NCI-H187 treated with DMSO at 0.1 percent for 48 hours (cell line): ENCODE measurements at places on chromosomes 5 and 9.

DNA sequence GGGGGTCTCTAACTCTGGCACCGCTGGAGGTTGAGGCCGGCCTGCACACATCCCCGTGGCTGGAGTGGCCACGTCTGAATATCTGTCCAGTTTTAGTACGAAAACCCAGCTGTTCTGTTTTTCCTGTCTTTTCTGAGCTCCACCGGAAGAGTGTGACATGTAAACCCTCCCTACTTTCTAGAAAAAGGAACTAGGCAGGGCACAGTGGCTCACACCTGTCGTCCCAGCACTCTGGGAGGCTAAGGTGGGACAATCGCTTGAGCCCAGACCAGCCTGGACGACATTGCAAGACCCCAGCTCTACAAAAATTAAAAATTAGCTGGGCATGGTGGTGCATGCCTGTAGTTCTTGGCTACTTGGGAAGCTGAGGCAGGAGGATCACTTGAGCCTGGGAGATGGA is 8.2 kb upstream of the PHYKPL start:
- DNase-seq, result no peak

DNA sequence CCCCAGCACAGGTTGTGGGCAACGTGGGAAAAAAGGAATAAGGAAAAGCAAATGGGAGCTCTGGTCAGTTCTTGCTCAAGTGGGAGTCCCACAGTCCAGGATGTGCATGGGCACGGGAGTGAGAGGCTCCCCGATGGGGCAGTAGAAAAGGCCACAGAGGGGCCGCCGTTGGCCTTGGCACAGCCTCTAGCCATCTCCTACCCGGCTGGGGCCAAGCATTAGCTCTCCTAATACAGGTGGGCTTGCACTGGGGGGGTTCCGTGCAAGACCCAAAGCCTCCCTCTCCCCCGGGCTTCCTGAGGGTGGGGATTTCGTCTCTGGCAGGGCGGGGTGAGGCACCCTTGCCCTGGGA is 212.2 kb upstream of the MVB12B start:
- DNase-seq, result no peak

- DNase-seq, result no peak
Measured at GRCh38 chr5:59038798-59039295, 456.0 kb downstream of the RAB3C start.

DNA sequence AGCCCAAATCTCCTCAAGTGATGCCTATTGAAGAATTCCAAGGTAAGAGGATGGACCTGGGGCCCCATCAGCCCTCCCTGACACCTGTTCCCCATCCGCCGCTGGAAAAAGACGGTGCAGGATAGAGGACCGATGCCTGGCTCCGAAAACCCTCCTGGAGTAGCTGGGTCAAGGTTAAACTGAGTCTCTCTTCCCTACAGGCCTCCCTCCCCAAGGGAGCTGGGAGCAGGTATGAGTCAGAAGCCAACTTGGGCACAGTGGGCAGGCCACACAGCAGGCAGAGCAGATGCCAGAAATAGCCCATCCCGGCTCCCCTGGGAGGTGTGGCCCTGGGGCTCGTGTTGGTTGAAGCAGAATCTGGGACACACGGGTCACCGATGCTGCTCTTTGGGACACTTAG is 75.6 kb downstream of the NTNG2 start:
- DNase-seq, result no peak

GRCh38 chr5:137278476-137278875 is 220.7 kb downstream of the SPOCK1 start:
- DNase-seq, result no peak

DNA sequence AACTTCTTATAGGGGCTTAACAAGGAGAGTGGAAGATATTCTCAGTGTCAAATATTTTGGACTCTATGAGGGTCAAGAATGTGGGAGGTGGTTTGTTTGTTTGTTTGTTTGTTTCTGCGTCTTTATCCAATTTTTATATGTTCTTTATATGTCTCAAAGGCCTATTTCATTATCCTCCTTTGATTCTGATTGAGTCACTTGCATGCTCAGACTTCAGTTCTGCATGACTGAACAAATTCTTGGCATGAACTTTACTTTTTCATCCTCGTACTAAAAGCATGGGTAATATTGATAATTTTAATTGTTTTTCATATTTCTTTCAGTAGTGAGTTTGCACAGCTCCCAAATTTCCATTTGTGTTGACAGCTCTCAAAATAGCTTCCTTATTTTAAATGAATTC is 19.2 kb upstream of the ERBIN start:
- DNase-seq, result no peak

DNA sequence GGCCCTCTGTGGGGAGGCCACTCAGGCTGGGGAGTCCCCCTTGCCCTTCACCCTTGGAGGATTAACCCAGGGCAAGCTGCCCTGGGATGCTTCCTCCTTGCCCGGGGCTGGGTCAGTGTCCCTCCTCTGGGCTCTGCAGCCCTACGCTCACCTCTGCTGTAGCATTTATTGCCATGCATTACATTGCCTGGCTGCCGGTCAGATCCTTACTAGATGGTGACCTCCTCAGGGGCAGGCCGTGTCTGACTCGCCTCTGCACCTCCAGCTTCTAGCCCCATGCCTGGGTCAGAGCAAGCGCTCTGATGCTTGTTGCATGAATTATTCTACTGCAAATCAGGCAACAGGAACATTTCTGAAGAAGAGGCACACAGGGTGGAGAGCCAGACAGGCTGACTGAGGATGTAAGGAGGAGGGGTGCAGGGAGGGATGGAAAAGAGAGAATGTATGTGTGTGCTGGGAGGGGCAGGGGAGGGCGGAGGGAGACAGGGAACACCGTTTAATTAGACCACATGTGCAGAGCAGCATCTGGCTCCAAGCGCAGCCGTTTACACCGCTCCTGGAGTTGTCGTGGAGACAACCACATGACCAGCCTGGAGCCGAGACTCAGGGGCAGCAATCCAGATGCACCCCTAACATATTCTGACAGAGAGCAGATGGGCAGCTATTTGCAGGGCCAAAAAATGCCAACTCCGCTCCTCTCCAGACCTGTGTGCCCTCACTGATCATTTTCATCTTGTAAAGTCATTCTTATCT is 117.0 kb downstream of the CRB2 start:
- no peak for DNase-seq

DNA sequence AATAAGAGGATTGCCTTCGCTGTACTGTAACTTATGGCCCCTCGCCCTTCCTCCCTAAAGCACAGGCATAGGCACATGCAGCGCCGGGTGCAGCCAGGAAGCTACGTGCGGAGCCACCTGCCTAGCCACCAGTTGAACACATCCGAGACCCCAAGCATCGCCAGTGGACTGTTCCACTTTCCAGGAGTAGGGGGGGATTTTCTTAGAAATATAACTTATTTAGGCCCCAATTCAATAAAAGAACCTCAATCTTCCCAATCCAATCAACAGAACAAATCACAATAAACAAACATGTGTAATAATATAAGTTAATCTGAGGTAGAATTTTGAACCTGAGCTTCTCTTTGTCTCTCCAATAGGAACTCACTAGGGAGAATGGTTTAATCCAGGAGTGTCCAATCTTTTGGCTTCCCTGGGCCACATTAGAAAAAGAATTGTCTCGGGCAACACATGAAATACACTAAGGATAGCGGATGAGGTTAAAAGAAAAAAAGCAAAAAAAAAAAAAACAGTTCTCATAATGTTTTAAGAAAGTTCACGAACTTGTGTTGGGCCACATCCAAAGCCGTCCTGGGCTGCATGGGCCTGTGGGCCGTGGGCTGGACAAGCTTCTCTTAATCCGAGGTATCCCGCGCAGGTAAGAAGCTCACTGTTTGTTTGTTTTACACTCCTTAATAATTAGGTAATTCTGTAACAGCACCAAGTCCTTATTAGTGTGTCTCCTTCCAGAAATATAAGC is 22.0 kb upstream of the NIPBL start:
- no peak for DNase-seq

GRCh38 chr9:104868687-104869404 is 59.1 kb downstream of the ABCA1 start:
- peak; percentile 15 for DNase-seq

GRCh38 chr9:75909776-75910175 is 19.3 kb downstream of the PCSK5 start:
- no peak for DNase-seq

GRCh38 chr9:8206720-8207119 is 407.1 kb upstream of the DMAC1 start:
- no peak for DNase-seq

GRCh38 chr5:73796164-73797131 is 170.5 kb downstream of the ARHGEF28 start:
- DNase-seq, result no peak

DNA sequence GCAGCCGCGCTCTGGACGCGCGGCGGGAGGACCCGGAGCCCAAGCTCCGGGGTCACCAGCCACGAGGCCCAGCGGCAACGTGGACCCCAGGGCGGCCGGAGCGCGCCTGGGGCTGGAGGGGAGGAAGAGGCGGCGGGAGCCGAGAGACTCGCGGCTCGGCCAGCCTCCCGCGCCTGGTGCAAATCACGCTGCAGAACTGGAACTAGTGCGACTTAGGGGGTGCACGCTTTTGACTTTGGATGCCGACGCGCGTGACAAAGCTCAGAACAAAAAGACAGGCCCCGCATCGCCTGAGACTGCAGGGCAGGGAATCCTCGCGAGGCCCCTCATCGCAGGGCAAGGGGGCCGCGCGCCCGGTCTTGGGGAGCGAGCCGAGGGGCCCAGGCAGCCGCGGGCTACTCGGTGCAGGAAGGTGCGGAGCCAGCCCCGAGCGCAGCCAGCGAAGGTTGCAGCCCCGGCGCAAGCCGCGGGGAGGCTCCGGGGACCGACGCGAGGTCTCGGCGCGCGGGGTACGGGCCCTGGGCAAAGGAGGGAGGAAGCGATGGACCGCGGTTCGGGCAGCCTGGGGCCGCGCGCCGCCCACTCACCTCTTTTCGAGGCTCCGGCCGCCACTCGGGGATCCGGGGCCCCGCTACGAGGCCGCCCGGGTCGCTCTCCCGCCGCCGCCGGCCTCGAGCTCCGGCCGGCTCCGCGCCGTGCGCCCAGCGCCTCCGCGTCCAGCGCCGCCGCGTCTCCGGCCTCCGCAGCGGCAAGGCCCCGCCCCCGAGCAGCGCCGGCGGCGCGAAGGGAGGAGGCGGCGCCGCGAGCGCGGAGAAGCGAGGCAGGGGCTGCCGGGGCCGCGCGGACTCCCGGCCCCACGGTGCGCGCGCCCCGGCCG is at the start of gene GOLM1:
Gene GOLM1, minus strand, starts transcription at position 735 of the 877 bp plus-strand sequence. CDS start 20,238 bp downstream, outside the sequence.
- DNase-seq, result no peak

DNA sequence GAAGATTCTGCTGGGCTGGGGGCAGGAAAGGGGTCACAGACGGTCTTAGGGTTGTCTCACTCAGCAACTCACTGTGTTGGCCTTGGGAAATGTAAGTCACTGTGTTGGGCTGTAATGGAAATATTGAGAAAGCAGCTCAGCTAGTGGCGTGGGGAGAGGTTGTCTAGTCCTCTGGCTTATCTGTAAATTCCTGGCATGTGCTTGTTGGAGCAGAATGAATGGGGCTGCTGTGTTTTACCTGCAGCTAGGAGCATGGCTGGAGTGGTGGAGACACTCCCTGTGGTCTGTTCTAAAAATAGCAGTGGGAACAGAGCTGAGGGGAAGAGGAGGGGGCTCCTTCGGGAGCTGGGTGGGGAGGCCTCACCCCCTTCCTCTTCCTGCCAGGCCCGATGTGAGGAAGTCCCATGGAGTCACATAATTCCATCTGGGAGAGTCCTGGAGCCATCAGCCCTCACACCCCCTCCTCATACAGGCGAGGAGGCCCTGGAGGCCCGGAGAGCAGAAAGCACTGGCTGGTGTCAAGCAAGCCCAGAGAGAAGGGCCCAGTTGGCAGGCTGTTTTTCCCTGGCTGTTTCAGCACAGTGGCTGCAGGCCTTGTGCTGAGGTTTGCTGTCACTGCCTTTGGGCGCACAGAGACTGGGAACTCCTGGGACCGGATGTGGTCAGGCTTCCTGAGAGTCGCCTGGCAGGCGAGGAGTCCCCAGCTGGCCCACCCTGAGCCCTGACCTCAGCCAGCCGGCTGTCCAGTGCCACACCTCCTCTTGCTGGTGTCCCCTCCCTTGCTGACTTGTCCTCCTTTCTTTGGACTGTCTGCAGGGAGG is 84.9 kb downstream of the RGS3 start:
- no peak for DNase-seq

DNA sequence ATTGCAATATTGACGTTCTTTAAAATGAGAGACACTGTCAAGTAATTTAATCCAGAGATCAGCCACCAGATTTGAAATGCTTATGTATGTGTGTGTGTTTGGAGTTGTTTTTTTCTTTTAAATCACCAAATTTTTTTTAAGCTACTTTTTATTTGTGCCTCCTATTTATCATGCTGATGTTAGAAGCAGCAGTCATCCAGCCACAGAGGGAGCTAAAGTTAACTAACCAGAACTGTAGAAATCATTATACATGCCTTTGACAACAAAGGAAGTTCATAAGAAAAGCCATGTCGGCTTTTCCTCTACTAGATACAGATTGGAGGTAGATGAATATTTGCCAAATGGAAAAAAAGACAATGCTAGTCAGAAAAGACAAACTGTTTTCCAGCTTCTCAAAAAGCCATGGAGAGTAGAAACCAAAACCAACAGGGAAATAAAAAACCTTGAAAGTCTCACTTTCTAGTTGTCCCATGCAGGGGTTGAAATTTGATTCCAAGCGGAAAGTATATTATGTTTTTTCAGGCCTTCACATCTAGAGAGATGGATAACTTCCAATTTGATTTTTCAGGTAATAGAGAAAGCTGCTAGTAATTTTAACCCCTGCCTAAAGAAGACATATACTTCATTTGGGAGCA is 4.5 kb downstream of the PURA start:
- DNase-seq, result no peak

GRCh38 chr5:2746561-2747032 is 4.9 kb downstream of the IRX2 start:
- no peak for DNase-seq

DNA sequence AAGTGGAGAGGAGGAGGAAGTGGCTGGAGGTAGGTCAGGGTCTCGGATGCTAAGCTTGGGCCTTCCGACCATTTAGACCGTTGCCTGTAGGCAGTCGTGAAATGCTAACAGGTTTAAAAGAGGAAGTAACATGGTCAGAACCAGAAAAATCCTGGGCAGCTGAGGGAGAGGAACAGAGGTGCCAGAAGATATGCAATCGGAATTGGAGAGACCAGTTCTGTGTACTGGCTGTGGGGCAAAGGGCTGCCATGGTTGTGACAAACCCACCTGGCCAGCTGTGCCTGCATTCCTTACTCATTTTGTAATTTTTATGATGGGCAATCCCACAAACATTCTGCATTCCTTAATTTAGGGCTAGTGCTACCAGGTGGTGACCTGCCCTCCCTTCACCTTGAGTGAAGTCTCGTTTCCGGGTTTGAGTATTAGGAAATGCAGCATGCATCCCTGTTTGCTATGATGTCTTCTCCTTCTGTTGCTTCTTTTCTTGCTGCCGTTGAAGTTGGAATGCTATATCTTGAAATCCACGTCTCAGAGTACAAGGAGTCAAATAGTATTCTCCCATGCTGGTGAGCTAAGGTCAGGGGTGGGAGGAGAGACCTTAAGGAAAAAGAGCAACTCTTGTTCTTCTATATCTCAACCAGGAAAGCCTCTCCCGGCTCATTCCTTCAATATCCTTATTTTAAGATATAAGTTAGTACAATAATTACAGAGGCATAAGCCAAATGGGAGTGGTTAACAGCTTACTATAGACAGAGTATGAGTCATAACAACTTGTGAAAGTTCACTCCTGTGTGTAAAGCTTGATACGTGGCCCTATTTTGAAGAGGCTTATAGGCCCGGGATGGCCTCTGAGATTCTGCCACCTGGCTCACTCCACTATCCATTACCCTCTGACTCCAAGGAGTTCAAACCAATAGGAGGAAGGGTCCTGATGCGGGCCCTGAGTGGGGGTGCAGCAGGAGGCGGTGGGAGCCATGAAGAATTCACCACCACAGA is 37.0 kb downstream of the B4GALT1 start:
- DNase-seq, result no peak

- DNase-seq, result no peak
Measured at GRCh38 chr9:94181408-94182181, 77.5 kb upstream of the ZNF169 start.

- no peak for DNase-seq
Measured at GRCh38 chr5:99639905-99640304, 711.1 kb upstream of the CHD1 start.
